ENCODE measurements at places on chromosomes 3 and 15. TPM values are rescaled to one million over a fixed set of nuclear protein-coding genes. Genes with fewer than 3 reads are reported as not detected.

The ZNF502 gene
- 1.2 TPM for total RNA-seq

DNA sequence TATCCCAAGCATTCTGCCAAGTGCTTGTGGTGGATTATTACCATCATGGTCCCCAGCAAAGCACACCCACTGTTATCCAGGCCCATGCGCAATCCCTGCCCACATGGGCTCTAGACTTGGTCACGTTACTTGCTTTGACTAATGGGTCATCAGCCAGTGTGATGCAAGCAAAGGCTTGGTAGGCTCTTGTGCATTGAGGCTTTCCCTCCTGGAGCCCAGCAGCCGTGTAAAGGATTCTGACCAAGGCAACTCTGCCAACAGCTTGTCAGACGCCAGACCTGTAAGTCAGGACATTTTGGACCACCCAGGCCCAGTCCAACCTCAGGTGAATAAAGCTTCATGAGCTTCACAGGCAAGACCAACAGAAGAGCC lies 93.9 kb downstream of the ABHD5 start:
- DNase-seq, result no peak
- no peak overlapping the region for H3K27ac ChIP-seq
- H3K4me1 ChIP-seq, result no peaks in the 10 kb centered on the region
- H3K4me3 ChIP-seq, result no peak overlapping the region

- no peak for DNase-seq
- no peak overlapping the region for H3K27ac ChIP-seq
- no peaks in the 10 kb centered on the region for H3K27me3 ChIP-seq
- H3K4me3 ChIP-seq, result no peak overlapping the region
- no peaks in the 10 kb centered on the region for H3K36me3 ChIP-seq
These were observed 11.2 kb upstream of the MED12L start for GRCh38 chr3:151074256-151074655.

GRCh38 chr3:66828303-66828702 lies 169.8 kb upstream of the KBTBD8 start:
- no peaks in the 10 kb centered on the region for H3K27me3 ChIP-seq
- H3K4me1 ChIP-seq, result no peaks in the 10 kb centered on the region
- DNase-seq, result no peak
- H3K4me3 ChIP-seq, result no peak overlapping the region
